ENCODE measurements at places on chromosomes 11 and 22. TPM values are rescaled to one million over a fixed set of nuclear protein-coding genes. Genes with fewer than 3 reads are reported as not detected.

DNA sequence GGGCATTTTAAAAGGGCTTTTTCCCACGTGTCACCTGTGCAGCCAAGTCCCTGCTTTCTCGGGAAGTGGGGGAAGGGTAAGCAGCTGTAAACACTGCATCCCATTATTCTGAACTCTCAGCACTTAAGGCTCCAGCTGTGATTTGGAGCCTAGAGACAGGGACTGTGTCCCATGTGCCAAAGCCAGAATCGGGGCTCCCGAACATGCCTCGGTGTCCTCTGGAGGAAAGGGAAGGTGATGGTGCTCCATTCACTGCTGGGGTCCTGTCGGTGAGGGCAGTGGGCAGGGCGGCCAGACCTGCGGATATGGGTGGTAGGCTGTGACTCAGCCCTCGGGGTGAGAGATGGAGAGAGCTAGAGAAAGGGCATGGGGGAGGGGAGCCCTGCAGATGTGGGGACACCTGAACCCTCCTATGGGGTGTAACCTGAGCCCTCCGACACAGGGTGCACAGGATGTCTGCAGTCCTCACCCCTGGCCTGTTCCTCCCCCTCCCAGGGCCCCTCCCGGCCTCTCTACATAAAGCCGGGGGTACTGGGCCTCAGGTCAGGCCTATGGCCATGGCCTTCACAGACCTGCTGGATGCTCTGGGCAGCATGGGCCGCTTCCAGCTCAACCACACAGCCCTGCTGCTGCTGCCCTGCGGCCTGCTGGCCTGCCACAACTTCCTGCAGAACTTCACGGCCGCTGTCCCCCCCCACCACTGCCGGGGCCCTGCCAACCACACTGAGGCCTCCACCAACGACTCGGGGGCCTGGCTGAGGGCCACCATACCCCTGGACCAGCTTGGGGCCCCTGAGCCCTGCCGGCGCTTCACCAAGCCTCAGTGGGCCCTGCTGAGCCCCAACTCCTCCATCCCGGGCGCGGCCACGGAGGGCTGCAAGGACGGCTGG, 31.8 kb downstream of the CAPN1 start:
- peaks cover 14% of the 10 kb centered on the region for H3K36me3 ChIP-seq
- H3K4me1 ChIP-seq, result no peaks in the 10 kb centered on the region
- H3K27me3 ChIP-seq, result no peaks in the 10 kb centered on the region
- DNase-seq, result peak; percentile 55

DNA sequence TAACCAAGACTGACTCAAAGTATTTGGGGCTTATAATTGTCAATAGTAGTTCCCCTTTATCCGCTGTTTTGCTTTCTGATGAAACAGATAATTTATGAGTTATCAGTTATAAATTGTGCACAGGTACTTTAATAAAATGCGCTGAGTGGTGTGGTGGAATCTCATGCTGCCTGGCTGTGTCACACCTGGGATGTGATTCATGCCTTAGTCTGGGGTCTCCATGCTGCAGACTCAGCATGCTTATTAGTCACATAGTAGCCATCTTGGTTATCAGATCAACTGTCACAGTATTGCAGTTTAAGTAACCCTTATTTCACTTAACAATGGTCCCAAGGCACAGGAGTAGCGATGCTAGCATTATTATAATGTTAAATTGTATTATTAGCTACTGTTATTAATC, 995.2 kb downstream of the NTM start:
- no peak overlapping the region for H3K4me3 ChIP-seq
- no peaks in the 10 kb centered on the region for H3K4me1 ChIP-seq
- H3K36me3 ChIP-seq, result no peaks in the 10 kb centered on the region
- H3K27ac ChIP-seq, result no peak overlapping the region
- H3K27me3 ChIP-seq, result no peaks in the 10 kb centered on the region

GRCh38 chr11:75632962-75633361, 35.9 kb downstream of the MAP6 start:
- no peaks in the 10 kb centered on the region for H3K36me3 ChIP-seq
- no peak overlapping the region for H3K4me3 ChIP-seq
- H3K27me3 ChIP-seq, result peaks cover 15% of the 10 kb centered on the region
- H3K27ac ChIP-seq, result no peak overlapping the region
- peaks cover 9% of the 10 kb centered on the region for H3K4me1 ChIP-seq
- no peak for DNase-seq

The DEUP1 gene
- total RNA-seq, result under 0.01 TPM

- H3K4me3 ChIP-seq, result no peak overlapping the region
- peaks cover 35% of the 10 kb centered on the region for H3K36me3 ChIP-seq
- H3K4me1 ChIP-seq, result peaks cover 56% of the 10 kb centered on the region
- no peaks in the 10 kb centered on the region for H3K27me3 ChIP-seq
Measured at GRCh38 chr11:58626934-58627483, 4.5 kb downstream of the CNTF start.

GRCh38 chr11:124766156-124766555, 4.1 kb upstream of the ESAM start:
- H3K4me1 ChIP-seq, result peaks cover 11% of the 10 kb centered on the region
- no peak overlapping the region for H3K4me3 ChIP-seq
- H3K27ac ChIP-seq, result no peak overlapping the region
- peaks cover 11% of the 10 kb centered on the region for H3K36me3 ChIP-seq
- H3K27me3 ChIP-seq, result peaks cover 17% of the 10 kb centered on the region

The ROBO4 gene
- 0.59 TPM for total RNA-seq

- no peak overlapping the region for H3K27ac ChIP-seq
- peak; percentile 72 for DNase-seq
- no peak overlapping the region for H3K4me3 ChIP-seq
Measured at GRCh38 chr22:29329581-29329980, 14.1 kb upstream of the RASL10A start.

The CARNS1 gene
- total RNA-seq, result under 0.01 TPM

GRCh38 chr22:23266780-23267179, 86.5 kb downstream of the BCR start:
- H3K36me3 ChIP-seq, result peaks cover 10% of the 10 kb centered on the region
- H3K4me3 ChIP-seq, result no peak overlapping the region
- H3K4me1 ChIP-seq, result no peaks in the 10 kb centered on the region
- no peak overlapping the region for H3K27ac ChIP-seq

- peaks cover 18% of the 10 kb centered on the region for H3K27me3 ChIP-seq
- H3K27ac ChIP-seq, result no peak overlapping the region
- peaks cover 4% of the 10 kb centered on the region for H3K4me1 ChIP-seq
- no peak overlapping the region for H3K4me3 ChIP-seq
- no peak for DNase-seq
Measured at GRCh38 chr11:15655552-15655951, 540.8 kb downstream of the INSC start.

The KCNE3 gene
- total RNA-seq, result 1.8 TPM

- H3K36me3 ChIP-seq, result no peaks in the 10 kb centered on the region
- DNase-seq, result no peak
- peaks cover 25% of the 10 kb centered on the region for H3K27me3 ChIP-seq
- H3K27ac ChIP-seq, result no peak overlapping the region
- H3K4me1 ChIP-seq, result no peaks in the 10 kb centered on the region
- H3K4me3 ChIP-seq, result no peak overlapping the region
Measured at GRCh38 chr22:29469755-29470154, 10.3 kb upstream of the NEFH start.

The OR52L1 gene
- total RNA-seq, result not detected

DNA sequence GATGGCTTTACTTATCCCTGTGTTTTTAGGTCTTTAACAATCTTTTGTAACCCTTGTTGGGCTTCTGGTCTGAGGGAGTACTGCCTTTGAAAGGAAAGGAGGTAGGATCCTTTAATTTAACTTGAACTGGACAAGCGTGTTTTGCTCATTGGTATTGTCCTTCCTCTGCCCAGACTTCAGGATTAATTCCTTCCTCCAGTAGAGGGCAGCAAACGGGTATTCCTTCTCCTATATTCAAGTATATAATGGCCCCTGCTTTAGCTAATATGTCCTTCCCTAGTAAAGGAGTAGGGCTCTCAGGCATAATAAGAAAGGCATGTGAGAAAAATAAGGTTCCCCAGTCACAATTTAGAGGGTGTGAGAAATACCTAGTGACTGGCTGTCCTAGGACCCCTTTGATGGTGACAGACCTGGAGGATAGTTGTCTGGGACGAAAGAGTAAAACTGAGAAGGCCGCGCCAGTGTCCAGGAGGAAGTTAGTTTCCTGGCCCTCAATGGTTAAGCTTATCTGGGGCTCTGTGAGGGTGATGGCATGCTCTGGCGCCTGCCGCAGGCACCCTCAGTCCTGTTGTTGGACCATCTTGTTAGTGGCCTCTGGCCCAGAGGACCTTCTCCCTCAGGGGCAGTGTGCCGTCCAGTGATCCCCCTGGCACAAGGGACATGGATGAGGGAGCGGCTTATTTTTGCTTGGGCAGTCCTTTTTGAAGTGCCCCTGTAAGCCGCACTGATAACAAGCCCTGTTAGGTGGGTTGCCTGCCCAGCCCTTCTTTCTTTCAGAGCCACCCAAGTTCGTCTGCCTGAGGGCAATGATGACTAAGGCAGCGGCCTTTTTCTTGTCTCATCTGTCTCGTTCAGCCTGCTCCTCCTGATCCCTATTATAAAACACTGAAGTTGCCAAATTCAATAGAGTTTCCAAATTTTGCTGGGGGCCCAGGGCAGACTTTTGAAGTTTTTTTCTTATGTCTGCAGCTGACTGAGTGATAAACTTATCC, 51.8 kb downstream of the C11orf71 start:
- no peaks in the 10 kb centered on the region for H3K27me3 ChIP-seq
- no peak for DNase-seq
- H3K4me3 ChIP-seq, result no peak overlapping the region
- peaks cover 8% of the 10 kb centered on the region for H3K4me1 ChIP-seq

- no peaks in the 10 kb centered on the region for H3K27me3 ChIP-seq
- no peaks in the 10 kb centered on the region for H3K36me3 ChIP-seq
- no peak overlapping the region for H3K4me3 ChIP-seq
- DNase-seq, result no peak
- peaks cover 38% of the 10 kb centered on the region for H3K4me1 ChIP-seq
Measured at GRCh38 chr22:21047035-21047661, 1.4 kb downstream of the LRRC74B start.

DNA sequence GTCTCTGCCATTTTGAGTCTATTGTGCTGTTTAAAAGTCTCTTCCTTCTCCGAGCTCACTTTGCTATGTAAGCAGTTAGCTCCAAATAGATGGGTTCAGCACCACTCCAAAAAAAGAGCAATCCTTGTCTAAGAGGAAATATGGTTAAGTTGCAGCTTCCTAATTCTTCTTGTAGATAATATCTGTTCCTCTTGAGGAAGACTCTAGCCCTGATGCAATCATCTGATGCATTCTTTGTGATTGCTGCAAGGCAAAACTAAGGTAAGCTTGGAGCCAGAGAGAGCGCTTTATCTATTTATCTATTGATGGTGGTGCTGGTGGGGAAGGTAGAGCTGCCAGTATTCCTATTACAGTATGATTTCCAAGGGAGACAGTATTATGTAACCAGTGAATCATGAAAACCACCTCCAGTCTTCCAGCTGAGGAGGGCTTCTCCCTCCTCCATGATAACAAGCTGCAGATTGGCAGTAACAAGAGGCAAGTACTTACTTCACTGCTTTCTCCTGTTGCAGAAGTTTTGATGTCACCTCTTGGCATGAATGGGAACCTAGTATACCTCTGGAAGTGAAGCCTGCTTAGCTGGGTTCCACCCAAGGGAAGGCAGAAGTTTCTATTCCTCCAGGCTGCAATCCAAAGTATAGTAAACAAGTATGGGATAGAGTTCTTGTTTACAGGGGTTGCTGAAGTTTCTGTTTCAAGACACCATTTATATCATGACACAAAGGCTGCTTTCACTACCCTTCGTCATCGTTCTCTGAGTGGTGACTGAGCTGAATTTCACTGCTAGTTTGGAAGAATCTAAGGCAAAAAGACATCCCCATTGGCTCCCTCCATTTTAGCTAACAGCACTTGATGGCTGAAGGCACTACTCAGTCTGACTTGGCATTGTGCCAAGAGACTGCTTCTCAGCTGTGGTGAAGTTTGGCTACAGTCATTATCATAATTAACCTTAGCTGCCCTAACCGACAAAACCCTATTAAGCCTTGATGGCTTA, 49.7 kb downstream of the FDX1 start:
- peaks cover 7% of the 10 kb centered on the region for H3K4me1 ChIP-seq
- no peak for DNase-seq
- no peak overlapping the region for H3K27ac ChIP-seq
- H3K27me3 ChIP-seq, result no peaks in the 10 kb centered on the region
- no peak overlapping the region for H3K4me3 ChIP-seq
- no peaks in the 10 kb centered on the region for H3K36me3 ChIP-seq

DNA sequence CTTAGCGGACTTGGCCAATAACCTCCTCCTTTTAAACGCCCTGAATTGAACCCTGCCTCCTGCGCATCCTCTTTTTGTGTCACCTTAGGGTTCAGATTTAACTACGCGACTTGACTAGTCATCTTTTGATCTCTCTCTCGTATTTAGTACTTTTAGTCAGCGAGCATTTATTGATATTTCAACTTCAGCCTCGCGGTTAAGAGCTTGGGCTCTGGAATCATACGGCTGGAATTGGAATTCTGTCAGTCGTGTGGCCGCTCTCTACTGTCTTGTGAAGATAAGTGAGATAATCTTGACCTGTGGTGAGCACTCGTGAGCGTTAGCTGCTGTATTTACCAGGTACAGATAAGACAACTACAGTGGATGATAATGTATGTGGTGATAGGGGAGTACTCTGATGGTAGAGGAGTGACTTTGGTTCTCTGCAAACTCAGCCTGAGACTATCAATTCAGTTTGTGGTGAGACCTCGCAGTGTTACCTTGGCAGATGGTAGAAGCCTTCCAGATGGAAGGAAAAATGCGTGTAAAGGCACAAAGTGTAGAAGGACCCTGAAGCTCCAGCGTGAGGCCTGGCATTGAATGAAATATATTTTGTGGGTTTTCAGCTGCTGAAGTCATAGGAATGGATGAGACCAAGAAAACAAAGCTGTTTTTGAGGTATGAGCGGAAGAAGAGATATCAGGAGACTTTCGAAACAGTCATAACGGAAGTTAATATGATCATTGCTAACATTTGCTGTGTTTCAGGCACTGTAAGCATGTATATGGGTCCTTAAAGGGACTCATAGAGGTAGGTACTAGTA, 682 bp downstream of the ATM start:
- DNase-seq, result peak; percentile 32
- H3K4me3 ChIP-seq, result peak overlapping the region; percentile 93
- peaks cover 12% of the 10 kb centered on the region for H3K36me3 ChIP-seq
- no peaks in the 10 kb centered on the region for H3K27me3 ChIP-seq

DNA sequence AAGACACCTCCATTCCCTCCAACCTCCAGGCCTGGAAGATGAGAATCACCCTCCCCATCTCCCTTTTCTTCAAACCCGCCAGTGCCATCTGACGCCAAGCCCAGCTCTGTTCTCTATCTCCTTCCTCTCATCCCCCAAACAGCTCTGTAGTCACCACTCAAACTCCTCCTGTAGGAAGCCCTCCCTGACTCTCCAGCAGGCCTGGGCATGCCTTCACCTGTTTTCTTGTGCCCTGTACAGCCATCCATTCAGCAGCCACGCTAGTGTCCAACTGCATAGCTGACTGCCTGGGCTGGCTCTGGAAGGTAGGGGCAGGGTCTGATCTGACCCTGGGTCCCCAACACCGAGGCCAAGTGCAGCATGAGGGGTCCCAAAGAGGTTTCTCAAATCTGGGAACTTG, 25.0 kb downstream of the GDPD5 start:
- no peak overlapping the region for H3K4me3 ChIP-seq
- no peaks in the 10 kb centered on the region for H3K27me3 ChIP-seq

The UBQLN3 gene
- under 0.01 TPM for total RNA-seq
